ENCODE measurements at places on chromosomes 3 and 15.

DNA sequence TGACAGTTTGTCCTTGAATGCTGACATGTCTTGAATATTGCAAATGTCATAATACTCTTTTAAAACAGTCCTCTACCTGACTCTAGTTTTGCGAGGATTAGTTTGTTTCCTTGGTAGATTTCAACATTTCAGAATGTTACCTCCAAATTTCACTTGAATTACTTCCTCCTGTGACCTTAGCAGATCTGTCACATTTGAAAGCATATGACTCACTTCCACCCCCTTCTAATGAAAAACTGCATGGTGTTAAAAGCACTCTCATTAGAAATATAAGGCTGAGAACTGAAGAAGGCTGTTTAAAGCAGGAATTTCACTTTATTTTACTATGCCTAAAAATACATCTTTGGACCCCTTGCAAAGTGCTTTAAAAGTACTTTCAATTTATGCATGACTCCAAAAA is 598.7 kb upstream of the TGFBR2 start:
- no peak for DNase-seq

- no peak for DNase-seq
Observed at GRCh38 chr3:46874430-46874829, 3.1 kb upstream of the PTH1R start.

- no peak for DNase-seq
Observed at GRCh38 chr3:107238787-107239186, 138.5 kb upstream of the CCDC54 start.

DNA sequence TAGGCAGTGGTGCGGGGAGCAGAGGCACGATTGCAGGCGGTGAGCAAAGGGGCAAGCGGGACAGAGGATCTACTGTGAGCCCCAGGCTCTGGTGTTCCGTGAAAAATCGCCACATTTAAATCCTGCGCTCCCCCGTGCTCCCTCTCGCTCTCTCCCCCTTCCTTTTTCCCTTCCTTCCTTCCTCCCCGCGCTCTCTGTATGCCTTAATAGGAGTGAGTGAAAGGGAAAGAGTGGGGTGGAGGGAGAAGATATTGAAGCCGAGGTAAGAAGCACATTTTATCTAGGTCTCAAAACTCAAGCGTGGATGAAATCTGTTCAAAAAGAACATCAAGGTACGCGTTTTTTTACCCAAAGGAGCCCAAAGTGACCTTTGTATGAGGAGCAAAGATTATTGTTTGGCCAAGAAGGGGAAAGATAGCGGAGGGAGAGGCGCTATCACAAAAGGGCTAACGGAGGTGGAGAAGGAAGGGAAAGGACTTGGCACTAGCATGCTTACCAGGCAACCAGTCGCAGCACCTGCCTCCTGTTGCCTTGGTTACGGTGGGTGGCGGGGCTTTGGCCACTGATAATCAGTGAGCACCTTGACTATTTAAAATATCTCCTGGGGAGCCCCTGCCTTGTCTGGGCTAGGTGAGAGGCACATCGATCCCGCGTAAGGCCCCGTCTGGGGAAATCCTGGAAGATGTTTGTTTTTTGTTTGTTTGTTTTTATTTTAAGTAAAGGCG is 14.9 kb upstream of the AEN start:
- no peak for DNase-seq

DNA sequence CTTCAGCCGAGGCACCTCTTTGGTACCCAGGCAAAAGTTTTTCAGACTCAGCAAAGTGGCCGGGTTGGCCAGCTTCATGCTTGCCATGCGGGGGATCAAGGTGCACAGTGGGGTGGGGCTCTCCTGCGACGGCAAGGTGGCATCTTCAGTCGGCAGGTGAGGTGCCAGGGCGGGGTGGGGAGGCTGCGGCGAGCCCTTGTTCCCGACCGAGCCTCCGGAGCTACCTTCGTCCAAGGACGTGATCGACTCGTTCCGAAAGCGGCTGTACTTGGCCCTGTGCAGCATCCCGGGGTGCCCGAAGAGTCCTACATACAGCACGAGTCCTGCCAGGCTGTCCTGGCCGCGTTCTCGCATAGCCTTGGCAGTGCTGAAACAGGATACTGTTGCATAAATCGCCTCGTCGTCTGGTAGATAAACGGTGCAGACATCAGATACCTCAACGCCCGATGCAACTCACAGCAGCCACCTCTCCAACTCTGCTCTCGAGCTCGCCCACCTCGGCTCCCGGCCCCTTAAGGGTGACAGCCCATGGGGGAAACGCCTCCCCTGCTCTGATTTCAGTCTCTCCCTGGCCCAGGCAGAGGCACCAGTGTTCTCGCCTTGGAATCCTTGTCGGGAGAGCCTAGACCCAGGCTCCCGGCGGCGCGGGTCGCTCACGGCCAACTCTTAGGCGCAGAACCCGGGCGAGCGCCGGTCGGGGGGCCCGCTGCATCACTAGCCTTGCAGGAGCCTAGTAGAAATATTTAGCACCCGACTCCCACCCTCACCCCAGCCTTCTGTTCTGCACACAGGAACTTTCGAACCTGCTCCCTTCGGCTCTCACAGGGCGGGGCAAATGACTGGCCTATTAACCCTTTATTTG is 826 bp downstream of the SHC4 start:
- no peak for DNase-seq

- DNase-seq: no peak
Observed at GRCh38 chr3:126104028-126104635, 20.2 kb upstream of the SLC41A3 start.

- no peak for DNase-seq
Observed at GRCh38 chr3:78867409-78868372, 900.1 kb downstream of the ROBO1 start.

DNA sequence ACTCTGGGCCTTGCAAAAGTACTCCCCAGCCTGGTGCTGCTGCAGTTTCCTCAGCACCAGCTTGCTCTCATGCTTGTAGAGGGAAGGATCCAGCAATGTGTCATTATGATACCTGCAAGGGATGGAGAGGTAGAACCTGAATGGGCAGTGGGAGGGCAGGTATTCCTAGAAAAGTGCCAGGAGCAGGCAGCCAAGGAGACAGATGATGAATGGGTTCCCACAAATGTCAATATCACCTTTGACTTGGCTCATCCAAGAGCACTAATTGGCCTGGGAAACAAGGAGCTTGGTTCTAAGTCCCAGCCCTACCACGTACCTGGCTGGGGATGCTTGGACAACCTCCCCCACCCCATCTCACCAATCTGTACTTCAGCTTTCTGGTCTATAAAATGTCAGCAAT is 9.4 kb downstream of the CILP start:
- DNase-seq: no peak

DNA sequence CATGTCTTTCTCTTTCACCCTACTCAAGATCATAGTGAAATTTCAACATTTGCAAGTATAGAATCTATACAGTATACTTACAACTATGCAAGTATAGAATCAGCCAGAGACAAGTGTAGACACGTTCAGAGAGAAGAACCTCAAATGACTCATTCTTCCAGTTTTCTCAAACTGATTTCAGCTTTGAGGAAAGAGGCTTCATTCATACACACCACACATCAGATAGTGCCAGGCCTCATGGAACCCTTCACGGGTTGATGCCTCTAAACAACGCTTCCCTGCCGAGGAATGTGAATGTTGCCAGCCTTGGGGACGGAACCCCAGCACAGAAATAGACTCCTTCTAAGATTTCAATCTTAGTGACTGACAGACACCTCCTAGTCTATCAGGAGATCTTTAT is 135.7 kb downstream of the FOXP1 start:
- no peak for DNase-seq
